ENCODE measurements at places on chromosomes 7 and 10. TPM values are rescaled to one million over a fixed set of nuclear protein-coding genes. Genes with fewer than 3 reads are reported as not detected.

GRCh38 chr10:102611514-102612087, 32.7 kb upstream of the TRIM8 start:
- no peaks in the 10 kb centered on the region for H3K27me3 ChIP-seq
- no peak for DNase-seq
- H3K4me3 ChIP-seq: no peak overlapping the region
- peaks cover 9% of the 10 kb centered on the region for H3K36me3 ChIP-seq
- H3K4me1 ChIP-seq: peaks cover 11% of the 10 kb centered on the region
- H3K27ac ChIP-seq: peak overlapping the region; percentile 91

DNA sequence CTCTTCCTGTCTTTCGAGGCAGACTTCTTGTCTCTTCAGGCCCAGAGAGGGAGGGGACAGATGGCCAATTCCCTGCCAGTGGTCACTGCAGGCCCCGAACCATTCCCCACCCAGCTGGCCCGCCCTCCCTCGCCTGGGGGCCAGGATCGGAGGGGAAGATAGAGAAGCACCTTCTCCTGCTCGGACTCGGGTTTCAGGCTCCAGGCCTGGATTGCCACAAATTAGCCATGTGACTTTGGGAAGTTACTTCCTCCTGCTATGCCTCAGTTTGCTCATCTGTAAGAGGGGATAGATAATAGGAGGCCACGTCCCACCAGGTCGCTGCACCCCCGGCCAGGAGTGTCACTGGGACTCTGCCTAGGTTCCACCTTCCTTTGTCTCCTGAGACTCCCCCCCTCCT, 24.8 kb upstream of the PPP2R2D start:
- no peaks in the 10 kb centered on the region for H3K36me3 ChIP-seq
- no peak overlapping the region for H3K27ac ChIP-seq
- H3K4me1 ChIP-seq: no peaks in the 10 kb centered on the region
- no peaks in the 10 kb centered on the region for H3K27me3 ChIP-seq
- H3K4me3 ChIP-seq: no peak overlapping the region
- DNase-seq: no peak

GRCh38 chr10:7218968-7219367, 191.9 kb downstream of the SFMBT2 start:
- no peak overlapping the region for H3K27ac ChIP-seq
- DNase-seq: no peak
- H3K4me3 ChIP-seq: no peak overlapping the region
- H3K27me3 ChIP-seq: no peaks in the 10 kb centered on the region
- no peaks in the 10 kb centered on the region for H3K4me1 ChIP-seq
- no peaks in the 10 kb centered on the region for H3K36me3 ChIP-seq

DNA sequence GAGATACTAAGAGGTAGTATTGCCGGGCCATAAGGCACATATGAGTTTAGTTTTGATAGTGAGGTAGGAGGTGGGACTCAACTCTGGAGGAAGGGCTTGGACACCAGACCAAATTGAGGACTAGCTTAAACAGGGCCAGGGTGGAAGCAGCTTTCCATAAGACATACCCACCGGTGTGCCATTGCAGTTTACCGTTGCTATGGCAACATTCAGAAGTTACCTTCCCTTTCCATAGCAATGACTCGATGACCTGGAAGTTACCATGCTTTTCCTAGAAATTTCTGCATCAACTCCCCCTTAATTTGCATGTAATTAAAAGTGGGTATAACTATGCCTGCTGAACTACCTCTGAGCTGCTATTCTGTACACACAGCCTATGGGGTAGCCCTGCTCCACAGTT, 10.9 kb upstream of the SNX10 start:
- no peaks in the 10 kb centered on the region for H3K36me3 ChIP-seq
- H3K4me3 ChIP-seq: no peak overlapping the region
- no peak overlapping the region for H3K27ac ChIP-seq
- no peaks in the 10 kb centered on the region for H3K27me3 ChIP-seq
- no peaks in the 10 kb centered on the region for H3K4me1 ChIP-seq

DNA sequence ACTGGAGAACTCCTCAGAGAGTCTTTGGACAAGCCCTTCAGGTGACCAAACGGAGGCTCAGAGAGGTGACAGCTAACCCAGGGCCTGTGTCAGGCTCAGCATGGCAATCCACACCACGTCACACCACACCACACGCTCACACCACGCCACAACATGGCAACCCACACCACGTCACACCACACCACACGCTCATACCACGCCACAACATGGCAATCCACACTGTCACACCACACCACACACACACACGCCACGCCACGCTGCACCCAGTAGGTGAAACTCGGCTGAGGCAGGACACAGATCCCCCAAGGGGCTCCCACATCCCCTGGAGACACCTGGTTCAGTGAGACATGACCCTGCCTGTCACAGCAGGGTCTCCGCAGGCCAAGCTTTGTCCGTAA, 107.3 kb downstream of the PDGFA start:
- no peaks in the 10 kb centered on the region for H3K4me1 ChIP-seq
- no peak overlapping the region for H3K4me3 ChIP-seq
- DNase-seq: peak; percentile 31
- no peaks in the 10 kb centered on the region for H3K27me3 ChIP-seq
- H3K36me3 ChIP-seq: no peaks in the 10 kb centered on the region

DNA sequence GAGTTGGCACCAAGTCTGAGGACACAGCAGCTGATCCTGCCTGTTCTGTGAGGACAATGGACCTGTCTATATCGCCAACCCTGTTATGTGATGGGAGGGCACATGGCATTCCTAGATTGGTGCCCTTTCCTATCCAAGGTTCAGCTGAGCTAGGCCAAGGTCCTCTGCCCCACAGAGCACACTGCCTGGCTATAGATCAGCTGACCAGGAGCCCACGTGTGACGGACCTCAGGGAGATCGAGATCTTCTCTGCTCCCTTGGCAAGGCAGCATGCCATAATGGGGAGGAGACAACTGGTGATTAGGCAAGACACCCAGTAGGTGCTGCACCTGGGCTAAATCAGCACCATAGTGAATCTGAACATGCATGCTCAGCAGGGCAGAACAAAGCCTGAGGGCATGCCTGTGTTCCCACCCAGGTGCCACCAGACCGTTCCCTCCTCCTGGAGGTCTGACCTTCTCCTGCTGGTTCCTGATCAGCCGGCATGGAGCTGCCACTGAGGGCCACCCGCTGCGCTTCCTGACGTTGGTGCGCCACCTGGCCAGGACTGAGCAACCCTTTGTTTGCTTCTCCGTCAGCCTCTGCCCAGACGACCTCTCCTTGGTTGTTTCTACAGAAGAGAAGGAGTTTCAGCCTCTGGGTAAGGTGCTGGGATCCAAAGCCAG, 93.7 kb downstream of the WDFY4 start:
- DNase-seq: no peak
- no peak overlapping the region for H3K27ac ChIP-seq
- no peaks in the 10 kb centered on the region for H3K4me1 ChIP-seq
- H3K27me3 ChIP-seq: no peaks in the 10 kb centered on the region

DNA sequence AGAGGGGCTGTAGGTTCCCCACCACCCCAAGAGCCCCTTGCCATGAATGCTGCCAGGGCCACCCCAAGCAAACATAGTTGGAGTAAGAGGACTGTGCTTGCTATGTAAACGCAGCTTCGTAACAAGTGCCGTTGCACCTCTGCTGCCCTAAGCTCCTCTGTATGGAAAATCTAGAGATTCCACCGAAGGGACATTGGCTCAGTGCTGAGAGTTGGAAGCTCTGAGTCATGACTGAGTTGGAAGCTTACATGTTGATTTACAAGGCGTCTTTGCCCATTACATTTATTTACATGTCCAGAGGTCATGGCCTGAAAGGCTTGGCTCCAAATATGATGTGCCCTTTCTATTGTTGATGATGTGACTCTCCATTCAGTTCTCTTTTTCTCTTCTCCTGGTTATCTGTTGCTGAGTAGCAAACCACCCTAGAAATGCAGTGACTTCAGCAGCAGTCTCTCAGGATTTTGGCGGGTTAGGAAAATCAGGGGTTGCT, 233.1 kb upstream of the TCF7L2 start:
- no peak overlapping the region for H3K4me3 ChIP-seq
- H3K27ac ChIP-seq: no peak overlapping the region
- no peaks in the 10 kb centered on the region for H3K36me3 ChIP-seq
- H3K4me1 ChIP-seq: peaks cover 18% of the 10 kb centered on the region

DNA sequence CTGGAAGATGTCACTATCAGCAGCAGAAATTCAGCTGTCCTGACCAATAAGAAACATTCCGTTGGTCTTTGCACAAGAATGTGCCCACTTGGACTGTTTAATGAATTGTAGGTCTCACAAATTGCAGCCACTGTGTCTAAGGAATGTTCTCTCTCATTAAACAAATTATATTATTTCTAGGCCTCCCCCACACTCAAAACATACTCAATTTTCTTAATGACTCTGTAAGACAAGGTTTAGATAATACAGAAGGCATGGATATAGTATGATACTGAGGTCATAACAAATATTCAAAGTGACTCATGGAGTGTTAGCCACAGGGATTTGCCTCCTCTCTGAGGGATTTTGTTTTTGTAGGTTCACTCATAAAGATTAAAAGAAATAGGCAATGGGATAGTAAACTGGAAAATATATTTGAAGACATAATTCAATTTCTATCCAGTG, 197.5 kb downstream of the PTN start:
- no peak for DNase-seq
- H3K27ac ChIP-seq: no peak overlapping the region
- no peak overlapping the region for H3K4me3 ChIP-seq
- H3K4me1 ChIP-seq: no peaks in the 10 kb centered on the region

GRCh38 chr7:140639366-140640053, 1.1 kb downstream of the DENND2A start:
- no peaks in the 10 kb centered on the region for H3K36me3 ChIP-seq
- H3K4me1 ChIP-seq: peaks cover 7% of the 10 kb centered on the region
- peaks cover 12% of the 10 kb centered on the region for H3K27me3 ChIP-seq
- peak overlapping the region; percentile 7 for H3K27ac ChIP-seq
- peak; percentile 67 for DNase-seq

DNA sequence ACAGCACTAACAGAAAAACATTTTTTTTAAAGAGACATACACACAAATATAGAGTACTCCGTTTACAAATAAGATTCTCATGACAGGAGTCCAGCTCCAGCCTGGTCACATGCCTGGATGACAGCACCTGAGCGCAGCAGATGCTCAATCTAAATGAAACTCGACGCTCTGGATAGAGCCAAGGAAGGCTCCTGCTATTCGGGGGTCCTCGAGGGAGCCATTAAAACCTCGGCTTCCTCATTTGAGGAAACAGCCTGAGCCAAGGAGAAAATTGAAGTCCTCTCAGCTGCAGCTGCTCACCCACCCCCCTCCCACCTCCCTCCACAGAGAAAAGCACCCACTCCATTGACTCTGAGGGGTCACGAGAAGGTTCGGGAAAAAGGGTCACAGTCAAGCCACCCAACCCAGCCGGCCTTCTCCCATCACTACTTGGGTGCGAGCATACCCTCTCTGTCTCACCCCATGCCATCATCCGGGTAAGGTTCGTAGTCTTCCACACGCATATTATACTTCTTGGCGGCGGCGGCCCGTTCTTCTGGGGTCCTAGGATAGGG, 673 bp downstream of the NDUFB8 start:
- peak overlapping the region; percentile 95 for H3K4me3 ChIP-seq
- peak; percentile 49 for DNase-seq
- peaks cover 35% of the 10 kb centered on the region for H3K36me3 ChIP-seq
- no peaks in the 10 kb centered on the region for H3K27me3 ChIP-seq

- H3K4me3 ChIP-seq: no peak overlapping the region
- peaks cover 4% of the 10 kb centered on the region for H3K36me3 ChIP-seq
- no peaks in the 10 kb centered on the region for H3K27me3 ChIP-seq
- H3K4me1 ChIP-seq: peaks cover 3% of the 10 kb centered on the region
- H3K27ac ChIP-seq: no peak overlapping the region
Measured at GRCh38 chr10:451021-451471, 238.4 kb downstream of the DIP2C start.

GRCh38 chr7:128129224-128129864, 98.1 kb upstream of the LRRC4 start:
- no peak overlapping the region for H3K27ac ChIP-seq
- H3K36me3 ChIP-seq: no peaks in the 10 kb centered on the region
- no peak overlapping the region for H3K4me3 ChIP-seq
- H3K4me1 ChIP-seq: no peaks in the 10 kb centered on the region
- DNase-seq: no peak
- peaks cover 42% of the 10 kb centered on the region for H3K27me3 ChIP-seq

DNA sequence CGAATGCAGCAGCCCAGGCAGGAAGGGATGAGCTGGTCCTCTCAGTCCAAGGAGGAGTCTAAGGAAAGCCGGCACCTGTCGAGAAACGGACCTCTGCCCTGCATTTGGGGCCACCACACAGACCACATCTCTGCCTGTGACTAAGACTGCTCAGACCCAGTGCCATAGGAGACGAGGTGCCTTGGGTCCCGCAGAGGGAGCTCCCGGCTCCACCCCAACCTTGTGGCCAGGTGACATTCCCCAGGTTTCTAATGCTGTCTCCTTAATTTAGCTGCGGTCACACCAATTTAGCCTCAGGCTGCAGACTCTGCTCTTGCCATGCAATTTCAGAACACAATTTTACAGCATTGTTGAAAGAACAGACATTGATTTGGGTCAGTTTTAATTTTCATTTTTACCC, 22.8 kb upstream of the CRHR2 start:
- no peaks in the 10 kb centered on the region for H3K36me3 ChIP-seq
- peaks cover 9% of the 10 kb centered on the region for H3K4me1 ChIP-seq
- no peak for DNase-seq

GRCh38 chr10:96856317-96856716, 24.2 kb downstream of the LCOR start:
- no peaks in the 10 kb centered on the region for H3K4me1 ChIP-seq
- DNase-seq: no peak
- H3K36me3 ChIP-seq: peaks cover 28% of the 10 kb centered on the region
- H3K27me3 ChIP-seq: no peaks in the 10 kb centered on the region

DNA sequence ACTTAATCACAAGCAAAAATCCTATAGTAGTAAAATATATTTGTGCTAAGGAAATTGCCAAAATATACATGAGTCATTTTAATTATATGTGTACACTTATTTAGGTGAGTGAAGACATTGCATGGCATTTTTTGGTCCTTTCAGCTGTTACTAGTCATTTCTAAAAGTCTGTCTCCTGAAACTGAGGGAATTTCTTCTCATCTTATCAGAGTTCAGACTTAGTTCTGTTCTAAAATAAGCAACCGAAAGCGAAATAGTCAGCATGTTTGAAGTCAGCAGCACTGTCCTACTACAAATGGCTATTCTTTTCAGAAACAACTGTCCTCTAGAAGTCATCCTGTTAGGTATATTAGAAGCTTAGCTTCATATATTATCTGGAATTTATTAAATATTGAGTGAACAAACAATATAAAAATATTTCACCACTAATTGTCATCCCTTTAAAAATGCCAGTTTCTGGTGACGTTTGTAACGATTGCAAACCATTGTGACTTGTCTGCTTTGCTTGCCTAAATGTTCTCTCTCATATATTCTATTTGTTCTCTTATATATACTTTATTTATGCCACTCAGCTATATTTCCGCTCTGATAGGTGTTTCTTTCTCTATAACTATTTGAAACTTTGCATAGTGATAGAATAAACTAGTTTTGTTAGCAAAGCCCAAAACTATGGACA, 227.4 kb upstream of the KAT6B start:
- no peak overlapping the region for H3K4me3 ChIP-seq
- no peak overlapping the region for H3K27ac ChIP-seq
- no peaks in the 10 kb centered on the region for H3K27me3 ChIP-seq
- DNase-seq: no peak
- no peaks in the 10 kb centered on the region for H3K36me3 ChIP-seq

The AKR1B15 gene
- not detected for total RNA-seq

The C10orf105 gene
- 0.33 TPM for total RNA-seq

The ELN gene
- 0.70 TPM for total RNA-seq

The AKR1C4 gene
- total RNA-seq: not detected
